Metanephros (tissue), 2 donors: ENCODE measurements at places on chromosomes 7 and 10. TPM values are rescaled to one million over a fixed set of nuclear protein-coding genes. Genes with fewer than 3 reads are reported as not detected.

The ZNF775 gene
- 11.6 TPM for total RNA-seq

The ASCC1 gene
- total RNA-seq, result 27.2 TPM

The MSS51 gene
- 4.1 TPM for total RNA-seq

The ZPBP gene
- total RNA-seq, result 0.88 TPM

The CRYGN gene
- 1.2 TPM for total RNA-seq

The OR6B1 gene
- not detected for total RNA-seq

The AZGP1 gene
- total RNA-seq, result 18.7 TPM

The TAS2R4 gene
- 4.7 TPM for total RNA-seq

The C10orf62 gene
- 2.3 TPM for total RNA-seq

The SLC26A3 gene
- total RNA-seq, result not detected

The OR2A1 gene
- 0.29 TPM for total RNA-seq

The OPN1SW gene
- total RNA-seq, result not detected

The CH25H gene
- 0.41 TPM for total RNA-seq

The ANKRD1 gene
- total RNA-seq, result 1.3 TPM

The TAS2R5 gene
- 5.3 TPM for total RNA-seq

The C10orf90 gene
- 0.70 TPM for total RNA-seq

The JCAD gene
- total RNA-seq, result 28.4 TPM

The ACTR3C gene
- 23.4 TPM for total RNA-seq

The FGFBP3 gene
- 1.3 TPM for total RNA-seq

The FRMPD2 gene
- 0.76 TPM for total RNA-seq

The ABCB1 gene
- 22.8 TPM for total RNA-seq

The SYT15 gene
- 2.7 TPM for total RNA-seq

The NACAD gene
- total RNA-seq, result 5.3 TPM

The C10orf53 gene
- not detected for total RNA-seq

The IKZF1 gene
- total RNA-seq, result 12.7 TPM

The MYH16 gene
- total RNA-seq, result 0.06 TPM

The COL28A1 gene
- 4.8 TPM for total RNA-seq

The ARHGEF35 gene
- 7.7 TPM for total RNA-seq

The BUD31 gene
- 41.7 TPM for total RNA-seq

The LLCFC1 gene
- total RNA-seq, result not detected

The WDR86 gene
- 93.8 TPM for total RNA-seq

The CRHR2 gene
- total RNA-seq, result 0.64 TPM

The SDHAF3 gene
- total RNA-seq, result 31.2 TPM

The KCNIP2 gene
- total RNA-seq, result 5.1 TPM

The DPP6 gene
- total RNA-seq, result 48.7 TPM

The ATG9B gene
- total RNA-seq, result 0.70 TPM

The STAG3 gene
- 1.3 TPM for total RNA-seq

The PNPLA8 gene
- 29.7 TPM for total RNA-seq

The CPED1 gene
- 40.0 TPM for total RNA-seq

The PRSS1 gene
- 0.41 TPM for total RNA-seq

The CYP2C19 gene
- total RNA-seq, result 0.18 TPM

The TBC1D12 gene
- 25.8 TPM for total RNA-seq

The OR2F1 gene
- not detected for total RNA-seq

The CTNNA3 gene
- total RNA-seq, result 21.2 TPM

The ADCYAP1R1 gene
- 1.9 TPM for total RNA-seq

The GRM3 gene
- total RNA-seq, result 0.18 TPM

The H2BK1 gene
- not detected for total RNA-seq

The PRSS37 gene
- not detected for total RNA-seq

The FGL2 gene
- 97.6 TPM for total RNA-seq

The NME8 gene
- total RNA-seq, result 1.2 TPM

The PPP1R9A gene
- 39.9 TPM for total RNA-seq
